Pericardium fibroblast (primary cell): ENCODE measurements at places on chromosomes 12 and 14. TPM values are rescaled to one million over a fixed set of nuclear protein-coding genes. Genes with fewer than 3 reads are reported as not detected.

The NEDD1 gene
- total RNA-seq = 11.8 and 22.1 TPM in 2 replicates

The AQP6 gene
- not detected in 2 replicates for total RNA-seq

The FOXN4 gene
- total RNA-seq = not detected in 2 replicates

The BCL2L14 gene
- not detected in 2 replicates for total RNA-seq

The TAS2R20 gene
- total RNA-seq = 0.68 and 0.93 TPM in 2 replicates

The SLCO1C1 gene
- total RNA-seq = under 0.01 TPM in 1 of 2 replicates, not detected in the other

The ANKRD33 gene
- not detected in 2 replicates for total RNA-seq

The SLC25A3 gene
- total RNA-seq = 759 and 785 TPM in 2 replicates

The SCNN1A gene
- 2.6 and 9.4 TPM in 2 replicates for total RNA-seq

The B4GALNT3 gene
- under 0.01 TPM in 1 of 2 replicates, not detected in the other for total RNA-seq

The CSRP2 gene
- total RNA-seq = 5.1 and 23.3 TPM in 2 replicates
